Anterior cingulate cortex (tissue), 58 donors: ENCODE measurements at places on chromosomes 1 and 21.

GRCh38 chr1:15454256-15454655 lies 2.3 kb upstream of the CELA2A start:
- DNase-seq: no peak

- no peak for DNase-seq
Measured at GRCh38 chr1:68717330-68717729, 220.4 kb upstream of the DEPDC1 start.

DNA sequence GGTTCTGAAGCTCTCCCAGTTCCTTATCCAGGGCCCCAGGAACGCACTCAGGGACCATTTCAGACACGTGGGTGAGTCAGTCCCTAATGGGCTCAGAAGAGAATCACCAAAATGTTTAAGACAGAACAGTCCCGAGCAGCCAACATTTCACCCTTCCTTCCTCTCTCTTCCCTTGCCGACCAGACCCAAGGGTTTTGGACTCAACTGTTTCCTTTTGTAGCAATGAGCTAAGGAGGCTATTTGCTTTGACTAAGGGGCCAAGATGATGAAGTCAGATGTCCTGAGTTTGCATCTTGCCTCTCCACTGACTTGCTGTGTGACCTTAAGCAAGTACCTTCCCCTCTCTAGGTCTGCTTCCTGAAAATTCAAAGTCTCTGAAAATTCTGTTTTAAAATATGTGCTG lies 472.3 kb upstream of the VAMP3 start:
- DNase-seq: no peak

DNA sequence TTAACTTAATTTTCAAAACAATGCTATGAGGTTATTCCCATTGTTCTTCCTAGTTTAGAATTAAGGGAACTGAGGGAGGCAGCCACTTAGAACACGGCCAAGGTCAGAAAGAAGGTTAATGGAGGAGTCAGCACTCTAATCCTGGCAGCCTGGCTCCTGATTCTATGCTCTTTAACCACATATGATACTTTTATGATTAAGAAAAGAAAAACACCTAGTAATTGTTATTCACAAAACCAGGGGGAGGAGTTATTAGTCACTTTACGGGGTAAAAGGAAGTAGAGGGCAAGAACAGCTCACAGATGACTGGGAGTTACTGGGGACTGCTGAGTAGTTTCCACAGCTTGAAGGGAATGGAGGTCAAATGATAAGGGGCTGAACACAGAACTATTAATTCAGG lies 38.6 kb downstream of the GADD45A start:
- no peak for DNase-seq

- DNase-seq: no peak
Measured at GRCh38 chr1:234372011-234372757, 1.1 kb upstream of the COA6 start.

DNA sequence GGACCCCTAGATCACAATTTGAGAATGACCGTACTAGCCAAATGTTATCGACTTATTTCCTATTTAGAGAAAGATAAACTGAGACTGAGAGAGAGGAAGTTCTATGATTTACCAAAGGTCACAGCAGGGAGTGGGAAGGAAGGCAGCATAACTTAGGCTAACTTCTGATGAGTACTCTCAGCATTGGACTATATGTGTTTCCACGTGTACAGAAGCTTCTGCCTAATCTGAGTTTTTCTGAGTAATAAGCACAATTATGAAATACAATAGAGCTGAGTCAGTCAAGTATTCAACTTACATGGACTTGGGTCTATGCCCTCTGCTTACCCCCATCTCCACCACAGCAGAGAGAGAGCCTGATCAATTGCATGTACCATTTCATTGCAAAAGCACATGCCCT lies 88.1 kb upstream of the HIVEP3 start:
- no peak for DNase-seq

- DNase-seq: no peak
Measured at GRCh38 chr1:44208226-44208625, 5.0 kb upstream of the DMAP1 start.

GRCh38 chr1:51714374-51715019 lies 97.6 kb downstream of the OSBPL9 start:
- no peak for DNase-seq

- DNase-seq: no peak
Measured at GRCh38 chr21:34192646-34193285, 119.4 kb downstream of the MRPS6 start.

GRCh38 chr1:226786550-226786949 lies 47.5 kb upstream of the ITPKB start:
- no peak for DNase-seq

DNA sequence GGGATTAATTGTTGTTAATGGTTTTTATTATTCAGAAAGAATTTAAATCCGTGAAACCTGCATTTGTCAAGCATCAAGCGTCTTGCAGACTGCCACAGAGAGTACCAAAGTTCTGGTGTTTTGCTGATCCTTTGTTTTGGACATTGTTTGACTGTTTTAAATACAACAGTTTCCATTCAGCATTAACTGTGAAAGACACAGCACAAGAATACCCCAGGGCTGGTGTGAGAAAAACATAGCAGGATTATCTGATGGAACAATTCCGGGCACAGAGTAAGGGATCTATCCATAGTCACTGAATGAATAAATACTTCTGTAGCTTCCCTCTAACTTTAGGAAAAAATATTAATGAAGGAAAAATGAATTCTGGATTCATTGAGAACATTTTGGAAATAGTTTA lies 202.3 kb downstream of the LTN1 start:
- no peak for DNase-seq

- no peak for DNase-seq
Measured at GRCh38 chr1:84682047-84682446, 8.2 kb downstream of the SSX2IP start.

- no peak for DNase-seq
Measured at GRCh38 chr1:114627107-114627506, 42.7 kb downstream of the DENND2C start.

GRCh38 chr1:13432251-13432650 lies 22.0 kb downstream of the PRAMEF20 start:
- no peak for DNase-seq

GRCh38 chr1:184486761-184487445 lies 100.1 kb downstream of the C1orf21 start:
- DNase-seq: no peak

- DNase-seq: no peak
Measured at GRCh38 chr1:118989006-118989815, 1.1 kb upstream of the TBX15 start.
